Right ventricle myocardium superior (tissue), 1 donor: ENCODE measurements at places on chromosomes 6 and 20.

- DNase-seq: no peak
Measured at GRCh38 chr6:5337573-5337972, 76.3 kb downstream of the FARS2 start.

GRCh38 chr6:54114991-54115390 lies 3.7 kb downstream of the MLIP start:
- DNase-seq: no peak

- DNase-seq: no peak
Measured at GRCh38 chr6:158165919-158166416, 2.1 kb downstream of the SERAC1 start.

GRCh38 chr20:53828682-53829254 lies 235.1 kb upstream of the ZNF217 start:
- no peak for DNase-seq

DNA sequence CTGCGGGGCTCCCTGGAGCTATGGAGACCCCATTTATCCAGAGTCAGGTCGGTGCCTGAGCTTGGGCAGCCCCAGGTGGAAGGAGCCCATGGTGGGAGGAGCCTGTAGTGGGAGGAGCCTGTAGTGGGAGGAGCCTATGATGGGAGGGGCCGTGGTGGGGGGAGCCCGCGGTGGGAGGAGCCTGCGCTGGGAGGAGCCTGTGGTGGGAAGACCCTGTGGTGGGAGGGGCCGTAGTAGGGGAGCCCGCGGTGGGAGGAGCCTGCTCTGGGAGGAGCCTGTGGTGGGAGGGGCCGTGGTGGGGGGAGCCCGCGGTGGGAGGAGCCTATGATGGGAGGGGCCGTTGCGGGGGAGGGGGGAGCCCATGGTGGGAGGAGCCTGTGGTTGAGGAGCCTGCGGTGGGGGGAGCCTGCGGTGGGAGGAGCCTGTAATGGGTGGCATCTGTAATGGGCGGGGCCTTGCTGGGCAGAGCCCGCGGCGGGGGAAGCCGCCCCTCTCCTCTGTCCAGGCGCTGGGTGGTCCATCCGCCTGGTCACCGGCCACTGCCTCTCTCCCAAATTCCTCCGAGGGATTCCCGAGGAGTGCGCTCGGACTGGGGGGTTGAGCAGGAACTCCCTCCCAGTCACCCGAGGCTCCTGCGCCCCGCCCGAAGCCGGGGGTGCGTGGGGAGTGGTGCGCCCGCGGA lies 567 bp upstream of the FNDC11 start:
- DNase-seq: peak; percentile 84

GRCh38 chr20:32966382-32966781 lies 37.9 kb downstream of the SUN5 start:
- DNase-seq: no peak

GRCh38 chr6:21967056-21967974 lies 329.5 kb downstream of the PRL start:
- no peak for DNase-seq

DNA sequence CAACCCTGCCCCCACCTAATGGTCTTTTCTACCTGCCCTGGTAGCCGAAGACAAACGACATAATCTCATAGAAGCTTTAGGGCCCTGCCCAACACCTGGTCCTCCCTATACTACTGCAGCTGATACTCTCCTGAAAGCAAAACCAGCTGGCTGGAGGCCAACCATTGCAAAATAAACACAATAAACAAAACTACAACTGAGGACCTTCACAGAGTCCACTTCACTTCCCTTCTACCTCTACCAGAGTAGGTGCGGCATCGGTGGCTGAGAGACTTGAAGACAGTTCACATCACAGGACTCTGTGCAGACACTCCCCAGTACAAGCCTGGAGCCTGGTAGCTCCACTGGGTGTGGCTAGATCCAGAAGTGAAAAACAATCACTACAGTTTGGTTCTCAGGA lies 476.2 kb downstream of the MMUT start:
- DNase-seq: no peak

- DNase-seq: no peak
Measured at GRCh38 chr20:62303340-62304226, 786 bp downstream of the ADRM1 start.

DNA sequence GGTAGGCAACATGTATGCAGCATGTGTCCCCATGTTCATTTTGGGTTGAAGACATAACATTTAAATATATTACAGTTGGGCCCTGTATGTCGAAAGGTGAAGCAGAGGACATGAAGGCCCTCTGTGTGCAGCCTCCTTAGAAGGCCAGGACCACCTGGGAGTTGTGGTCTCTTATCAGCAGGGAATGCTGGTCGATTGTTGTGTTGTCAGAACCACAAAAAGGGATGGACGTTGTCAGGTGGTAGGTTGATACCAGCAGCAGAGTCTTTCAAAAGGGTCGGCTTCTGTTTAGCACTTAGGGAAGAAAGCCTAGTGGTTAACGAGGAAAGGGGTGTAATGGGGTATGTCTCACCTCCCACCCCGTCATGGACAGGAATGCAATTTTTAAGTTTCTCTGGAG lies 67.3 kb upstream of the SLC22A1 start:
- no peak for DNase-seq

DNA sequence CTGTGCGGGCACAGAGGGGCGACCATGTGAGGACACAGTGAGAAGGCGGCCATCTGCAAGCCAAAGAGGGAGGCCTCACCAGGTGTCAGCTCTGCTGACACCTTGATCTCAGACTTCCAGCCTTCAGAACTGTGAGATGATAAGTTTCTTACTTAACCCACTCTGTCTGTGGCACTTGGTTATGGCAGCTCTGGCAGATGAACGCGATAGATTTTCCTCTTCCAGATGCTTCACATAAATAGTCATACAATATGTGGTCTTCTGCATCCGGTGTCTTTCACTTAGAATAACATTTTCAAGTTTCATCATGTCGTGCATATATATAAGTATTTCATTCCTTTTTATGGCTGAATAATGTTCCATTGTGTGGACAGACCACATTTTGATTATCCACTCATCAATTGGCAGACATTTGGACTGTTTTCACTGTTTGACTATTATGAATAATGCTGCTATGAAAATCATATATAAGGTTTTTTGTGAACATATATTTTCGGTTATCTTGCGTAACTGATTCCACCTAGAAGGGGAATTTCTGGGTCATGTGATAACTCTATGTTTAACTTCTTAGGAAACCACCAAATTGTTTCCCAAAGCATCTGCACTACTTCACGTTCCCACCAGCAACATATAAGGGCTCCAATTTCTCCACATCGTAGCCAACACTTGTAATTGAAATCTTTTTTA lies 30.2 kb downstream of the PRR18 start:
- no peak for DNase-seq

GRCh38 chr6:161354276-161354840 lies 80.5 kb upstream of the AGPAT4 start:
- DNase-seq: no peak

GRCh38 chr6:90494067-90494780 lies 92.6 kb downstream of the MAP3K7 start:
- DNase-seq: no peak

- no peak for DNase-seq
Measured at GRCh38 chr6:95846652-95847051, 169.1 kb upstream of the FUT9 start.

- peak; percentile 23 for DNase-seq
Measured at GRCh38 chr6:41696788-41697187, 38.6 kb downstream of the TFEB start.

DNA sequence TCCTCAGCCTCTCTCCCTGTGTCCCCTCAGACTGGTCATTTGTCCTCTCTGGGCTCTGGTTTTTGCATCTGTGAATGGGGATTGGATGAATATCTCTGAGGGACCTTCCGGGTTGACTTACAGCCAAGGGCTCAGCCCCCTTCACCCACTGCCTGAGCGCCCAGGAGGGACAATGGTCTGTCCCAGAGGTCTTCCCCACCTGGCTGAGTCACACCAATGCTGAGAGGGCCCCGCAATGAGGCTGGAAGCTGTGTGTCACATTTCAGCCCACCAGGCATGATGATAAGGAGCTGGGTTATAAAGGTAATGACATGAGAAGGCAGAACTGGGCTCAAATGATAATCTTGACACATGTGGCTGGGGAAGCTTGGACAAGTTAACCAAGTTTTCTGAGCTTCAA lies 70.5 kb downstream of the TOX2 start:
- no peak for DNase-seq

DNA sequence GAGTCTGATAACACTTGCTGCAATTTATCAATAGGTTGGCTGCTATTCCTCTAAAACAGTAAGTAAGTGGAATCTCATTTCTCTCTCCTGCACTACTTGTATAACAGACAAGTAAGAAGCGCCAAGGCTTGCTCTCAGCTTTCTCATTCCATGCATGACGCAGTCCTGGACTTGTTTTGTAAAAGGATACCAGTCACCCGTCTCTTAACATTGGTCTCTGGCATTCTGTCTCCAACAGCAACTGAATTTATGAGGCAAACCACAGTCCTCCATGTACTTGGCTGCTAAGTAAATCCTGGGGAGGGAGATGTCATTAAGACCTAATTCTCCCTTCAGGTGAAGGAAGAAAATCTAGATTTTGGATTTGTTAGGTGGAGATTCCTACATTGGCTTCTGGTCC lies 115.4 kb downstream of the OPN5 start:
- DNase-seq: no peak

DNA sequence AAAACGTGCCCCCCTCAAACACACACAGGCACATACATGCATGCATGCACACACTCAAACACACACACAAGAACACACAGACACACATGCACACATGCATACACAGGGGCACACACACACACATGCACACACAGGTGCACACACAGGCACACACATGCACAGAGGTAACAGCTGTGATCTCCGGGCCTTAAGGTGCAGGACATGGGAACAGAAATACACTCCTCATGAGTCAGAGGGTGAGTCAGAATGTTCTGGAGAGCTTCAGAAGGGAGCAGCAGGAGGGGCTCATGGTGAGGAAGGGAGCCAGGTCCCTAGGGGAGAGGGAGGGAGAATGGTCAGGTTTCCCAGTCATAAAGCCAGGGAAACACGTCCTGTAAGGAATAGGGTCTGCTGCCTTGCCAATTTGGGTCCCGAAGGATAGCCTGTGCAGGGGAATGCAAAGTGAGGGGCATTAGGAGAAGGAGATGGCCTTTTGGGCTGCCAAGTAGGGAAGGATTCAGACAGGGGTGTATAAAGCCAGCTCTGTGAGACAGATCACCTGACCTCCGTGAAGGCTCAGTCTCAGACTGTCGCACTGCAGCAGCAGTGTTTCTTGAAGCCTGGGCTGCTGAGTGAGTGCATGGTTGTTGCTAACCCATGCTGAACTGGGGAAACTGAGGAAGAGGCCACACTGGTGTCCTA lies 123.9 kb downstream of the MAFB start:
- no peak for DNase-seq

DNA sequence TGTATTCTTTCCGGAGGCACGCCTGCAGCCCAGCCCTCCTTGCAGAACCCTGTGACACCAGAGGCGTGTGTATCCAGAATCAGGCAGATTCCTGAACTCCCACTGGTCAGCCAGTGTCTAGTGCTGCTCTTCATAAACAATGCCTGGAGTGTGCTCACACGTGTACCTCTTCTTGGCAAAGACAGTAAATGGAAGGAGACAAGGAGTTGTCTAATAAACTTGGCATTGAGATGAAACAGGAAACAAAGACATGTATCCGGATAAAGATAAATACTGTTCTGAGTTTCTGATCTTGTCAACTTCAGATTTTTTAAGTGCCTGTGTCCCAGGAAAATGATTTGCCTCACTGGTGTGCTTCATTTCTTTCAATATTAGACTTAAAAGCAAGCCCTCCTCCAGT lies 1.7 kb downstream of the RPS6KA2 start:
- DNase-seq: no peak

DNA sequence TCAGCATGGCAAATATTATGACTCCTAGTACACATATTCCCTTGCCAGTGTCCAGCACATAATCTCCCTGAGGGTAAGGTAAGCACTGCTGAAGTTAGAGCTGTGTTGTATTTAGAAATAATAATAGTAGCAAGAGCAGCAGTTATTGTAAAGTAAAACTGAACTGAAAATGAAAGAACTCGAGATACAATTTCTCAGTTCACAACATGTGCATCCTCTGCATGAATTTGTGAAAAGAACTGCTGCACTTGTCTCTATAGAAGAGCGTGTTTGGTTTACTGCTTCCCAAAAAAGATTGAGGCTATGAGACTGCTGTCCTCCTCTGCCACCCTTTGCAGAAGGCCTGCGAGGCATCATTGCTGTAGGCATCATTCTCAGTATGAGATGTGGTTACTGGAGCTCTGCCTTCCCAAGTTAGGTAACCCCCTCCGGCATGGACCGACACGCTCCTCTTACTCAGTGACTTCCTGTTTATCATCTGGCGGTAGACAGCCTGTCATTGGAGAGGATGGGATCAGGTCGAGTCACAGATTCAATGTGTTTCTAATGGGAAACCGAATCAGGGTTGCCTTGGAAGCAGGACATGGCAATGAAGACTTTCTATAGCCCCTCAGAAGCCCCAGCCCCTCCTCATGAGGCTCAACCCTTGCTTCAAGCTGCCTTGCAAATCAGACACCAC lies 48.1 kb downstream of the SLC24A3 start:
- DNase-seq: no peak

DNA sequence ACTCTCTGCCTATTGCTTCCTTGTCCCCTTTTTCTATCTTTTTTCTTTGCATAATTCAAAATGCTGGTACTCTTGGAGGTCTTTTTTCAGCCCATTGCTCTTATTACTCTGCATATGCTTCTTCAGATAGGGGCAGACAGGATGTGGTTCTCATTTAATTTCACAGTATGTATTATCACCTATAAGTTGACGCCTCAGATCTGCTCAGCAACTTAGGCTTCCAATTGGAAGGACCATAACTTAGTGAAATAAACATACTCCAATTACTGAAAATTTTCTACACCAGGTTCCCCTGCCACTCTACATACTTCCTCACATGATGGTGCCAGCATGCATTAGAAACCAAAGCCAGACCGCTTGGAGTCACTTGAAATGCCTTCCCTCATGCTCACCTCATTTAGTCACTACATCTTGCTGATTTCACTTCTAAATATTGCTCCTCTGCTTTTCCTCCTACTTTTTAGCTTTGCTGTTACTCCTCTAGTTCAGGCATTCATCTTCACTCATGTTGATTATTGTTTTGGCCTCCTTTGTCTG lies 34.5 kb upstream of the AHI1 start:
- no peak for DNase-seq

- no peak for DNase-seq
Measured at GRCh38 chr20:51797357-51798025, 4.8 kb downstream of the SALL4 start.

DNA sequence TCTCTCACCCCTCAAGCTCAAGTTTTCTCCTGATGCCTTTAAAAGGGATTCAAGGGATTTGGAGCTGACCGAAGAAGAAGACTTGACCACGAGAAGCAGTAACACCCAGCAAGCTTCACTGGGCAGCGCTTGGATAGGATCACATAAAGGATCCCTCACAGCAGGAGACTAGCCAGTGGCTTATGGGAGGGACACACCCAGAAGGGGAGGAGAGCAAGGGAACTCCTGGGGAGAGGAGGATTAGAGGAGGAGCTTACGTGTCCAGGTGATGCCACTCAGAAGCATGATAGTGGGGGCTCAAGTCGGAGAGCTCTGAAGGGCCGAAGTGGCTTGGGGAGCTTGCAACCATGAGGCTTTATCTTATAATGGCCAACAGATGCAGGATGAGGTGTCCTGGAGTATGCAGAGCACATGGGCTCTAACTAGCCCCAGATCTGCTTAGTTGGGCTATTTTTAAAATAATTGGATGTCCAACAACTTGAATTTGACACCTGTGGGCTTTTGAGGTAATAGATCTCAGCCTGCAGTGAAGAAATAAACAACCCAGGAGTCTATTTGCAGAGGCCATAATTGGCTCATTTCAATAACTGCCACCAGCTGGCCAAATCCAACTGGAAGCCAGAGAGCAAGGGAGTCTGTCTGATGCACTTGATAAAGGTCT lies 137.9 kb upstream of the EXOC2 start:
- no peak for DNase-seq
